SW 1271 (cell line): ENCODE measurements at places on chromosomes 2 and 18.
A peak's percentile ranks its signal among the peaks of the same experiment; 100 is the strongest.

DNA sequence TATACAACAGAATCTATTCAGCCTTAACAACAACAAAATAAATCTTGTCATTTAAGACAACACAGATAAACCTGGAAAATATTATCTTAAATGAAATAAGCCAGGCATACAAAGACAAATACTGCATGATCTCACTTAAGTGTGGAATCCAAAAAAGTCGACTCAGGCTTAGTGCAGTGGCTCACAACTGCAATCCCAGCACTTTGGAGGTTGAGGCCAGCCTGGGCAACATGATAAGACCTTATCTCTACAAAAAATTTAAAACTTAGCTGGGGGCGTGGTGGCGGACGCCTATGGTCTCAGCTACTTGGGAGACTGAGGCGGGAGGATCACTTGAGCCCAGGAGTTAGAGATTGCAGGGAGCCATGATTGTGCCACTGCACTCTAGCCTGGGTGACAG lies 75.2 kb upstream of the RNU4ATAC start:
- DNase-seq: no peak

GRCh38 chr2:144502369-144502768 lies 17.6 kb downstream of the ZEB2 start:
- DNase-seq: no peak

GRCh38 chr2:151946899-151947812 lies 118.9 kb upstream of the ARL5A start:
- DNase-seq: peak; percentile 7

DNA sequence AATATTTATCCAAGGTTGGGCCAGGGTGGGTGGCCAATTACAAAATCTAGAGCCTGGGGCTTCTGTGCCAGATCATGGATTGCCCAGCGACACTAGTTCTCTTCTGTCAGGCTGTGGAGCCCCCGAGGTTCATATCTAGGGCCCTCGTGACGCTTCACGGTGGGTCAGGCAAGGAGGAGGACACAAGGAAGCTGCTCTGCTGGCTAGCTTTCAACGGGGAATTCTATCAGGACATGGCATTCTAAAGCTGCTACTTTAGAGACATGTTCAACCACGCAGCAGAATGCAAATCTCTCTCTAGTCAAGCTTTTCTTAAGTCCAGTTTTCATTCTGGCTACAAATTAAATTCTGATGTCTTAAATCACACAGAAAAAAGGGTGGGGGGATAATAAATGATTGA lies 180.2 kb downstream of the THADA start:
- DNase-seq: no peak

GRCh38 chr2:47272031-47272864 lies 117.1 kb upstream of the STPG4 start:
- DNase-seq: peak; percentile 20

DNA sequence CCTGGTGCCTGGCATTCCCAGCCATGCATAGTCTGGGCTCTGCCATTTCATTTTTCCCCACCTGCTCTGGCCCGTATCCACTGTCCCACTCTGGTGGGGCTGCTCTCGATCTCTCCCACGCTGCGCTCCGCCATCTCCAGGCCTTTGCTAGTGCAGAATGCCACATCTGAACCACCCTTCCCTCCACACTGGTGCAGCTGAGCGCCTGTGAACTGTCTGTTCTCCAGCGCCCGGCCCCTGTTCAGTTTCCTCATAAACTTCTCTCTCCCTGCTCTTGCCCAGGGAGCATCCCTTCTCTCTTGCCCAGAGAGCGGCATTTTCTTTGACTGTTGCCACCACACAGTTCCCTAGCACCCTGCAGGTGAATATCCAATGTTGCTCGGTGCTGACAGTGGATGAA lies 21.5 kb downstream of the POMC start:
- no peak for DNase-seq

DNA sequence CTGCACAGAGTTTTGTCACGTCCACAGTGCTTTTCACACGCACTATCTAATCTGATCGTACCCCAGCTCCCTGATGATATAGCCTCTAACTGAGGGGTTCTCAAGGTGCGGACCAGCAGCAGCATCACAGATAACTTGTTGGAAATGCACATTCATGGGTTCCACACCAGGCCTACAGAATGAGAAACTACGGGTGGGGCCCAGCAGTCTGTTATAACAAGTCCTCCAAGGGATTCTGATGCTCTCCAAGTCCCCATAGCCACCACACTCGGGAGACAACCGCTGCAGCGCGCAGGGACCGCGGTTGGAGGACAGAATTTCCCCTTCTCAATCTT lies 745 bp upstream of the BZW1 start:
- no peak for DNase-seq

DNA sequence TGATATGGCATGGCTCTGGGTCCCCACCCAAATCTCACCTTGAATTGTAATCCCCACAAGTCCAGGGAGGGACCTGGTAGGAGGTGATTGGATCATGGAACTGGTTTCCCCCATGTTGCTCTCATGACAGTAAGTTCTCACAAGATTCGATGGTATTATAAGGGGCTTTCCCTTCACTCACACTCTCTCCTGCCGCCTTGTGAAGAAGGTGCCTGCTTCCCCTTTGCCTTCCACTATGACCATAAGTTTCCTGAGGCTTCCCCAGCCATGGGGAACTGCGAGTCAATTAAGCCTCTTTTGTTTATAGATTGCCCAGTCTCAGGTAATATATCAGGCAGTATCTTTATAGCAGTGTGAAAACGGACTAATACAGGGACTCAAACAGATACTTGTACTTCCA lies 50.4 kb upstream of the ZNF532 start:
- DNase-seq: no peak

GRCh38 chr2:138071720-138072719 lies 107.7 kb downstream of the HNMT start:
- no peak for DNase-seq

DNA sequence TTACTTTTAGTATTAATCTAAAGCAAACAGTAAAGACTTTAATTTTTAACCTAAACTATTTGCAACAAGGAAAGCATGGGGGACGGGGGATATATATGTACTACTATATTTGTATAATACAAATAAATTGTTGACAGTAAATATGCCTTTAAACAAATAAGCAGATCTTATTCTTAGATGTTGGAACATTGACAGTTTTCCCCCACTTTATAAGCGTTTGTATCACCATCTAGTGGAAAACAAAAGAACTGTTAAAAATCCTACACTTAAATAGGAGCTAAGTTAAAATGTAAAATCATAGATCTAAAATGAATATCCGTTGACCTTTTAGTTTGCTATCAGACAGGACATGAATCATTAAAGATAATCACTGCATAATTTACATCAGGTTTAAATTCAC lies 50.0 kb downstream of the RBBP8 start:
- DNase-seq: no peak

- no peak for DNase-seq
Observed at GRCh38 chr2:100857341-100857740, 37.4 kb downstream of the NPAS2 start.

- DNase-seq: no peak
Observed at GRCh38 chr2:10733566-10733925, 12.1 kb downstream of the ATP6V1C2 start.

DNA sequence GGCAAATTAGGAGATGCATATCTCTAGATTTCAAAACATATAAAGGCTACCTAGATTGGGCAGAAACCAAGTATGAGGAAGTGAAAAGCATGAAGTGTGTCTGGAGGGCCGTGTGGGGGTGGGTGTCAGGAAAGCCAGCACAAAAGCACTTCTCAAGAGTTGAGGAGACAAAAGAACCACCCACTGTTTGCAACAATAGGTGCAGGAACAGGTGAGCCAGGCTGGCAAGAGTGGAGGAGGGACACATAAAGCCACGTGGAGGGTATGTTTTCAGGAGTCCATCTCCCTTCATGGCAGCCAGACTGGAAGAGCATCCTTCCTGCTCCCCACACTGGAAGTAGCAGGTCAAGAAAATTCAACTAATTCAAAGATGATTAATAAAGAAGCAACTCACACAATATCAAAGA lies 96.4 kb downstream of the CERS6 start:
- DNase-seq: no peak

DNA sequence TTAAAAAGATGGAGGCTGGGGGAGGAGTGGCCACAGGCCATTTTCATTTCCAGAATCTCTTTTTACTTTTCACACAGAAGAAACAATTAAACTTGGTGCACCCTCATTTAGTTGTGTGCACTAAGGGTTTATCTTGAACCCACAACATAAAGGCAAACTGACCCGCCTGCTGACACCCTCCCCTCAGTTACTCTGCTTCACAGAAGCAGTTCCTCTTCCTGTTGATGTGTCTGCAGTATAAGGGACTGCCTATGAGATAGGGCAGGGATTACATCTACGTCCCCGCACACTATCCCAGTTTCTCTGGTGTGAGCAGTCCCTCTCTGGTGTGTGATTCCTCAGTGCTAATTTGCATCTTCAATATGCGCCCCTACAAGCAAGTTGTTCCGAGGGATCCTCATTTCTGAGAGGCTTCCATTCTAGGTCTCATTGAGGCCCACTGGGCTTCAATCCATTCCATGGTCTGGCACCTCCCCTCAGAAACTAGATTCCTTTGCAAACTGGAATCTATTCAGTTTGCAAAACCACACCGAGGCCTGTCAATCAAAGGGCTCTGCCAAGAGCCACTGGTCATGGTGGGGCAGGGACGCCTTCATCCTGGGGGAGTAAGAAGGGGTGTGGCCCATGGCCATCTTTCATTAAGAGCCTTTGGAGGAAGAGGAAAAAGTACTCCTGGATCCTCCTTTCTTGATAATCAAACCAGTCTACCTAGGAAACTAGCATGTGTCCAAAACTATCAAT lies 12.3 kb downstream of the CREG2 start:
- no peak for DNase-seq
